Stimulated activated CD4-positive, alpha-beta T cell treated with anti-CD3 and anti-CD28 coated beads, Interleukin-12 subunit alpha, Interleukin-12 subunit beta, amount 100 ng/mL, for 24 hours (primary cell): ENCODE measurements at places on chromosomes 4 and X.

DNA sequence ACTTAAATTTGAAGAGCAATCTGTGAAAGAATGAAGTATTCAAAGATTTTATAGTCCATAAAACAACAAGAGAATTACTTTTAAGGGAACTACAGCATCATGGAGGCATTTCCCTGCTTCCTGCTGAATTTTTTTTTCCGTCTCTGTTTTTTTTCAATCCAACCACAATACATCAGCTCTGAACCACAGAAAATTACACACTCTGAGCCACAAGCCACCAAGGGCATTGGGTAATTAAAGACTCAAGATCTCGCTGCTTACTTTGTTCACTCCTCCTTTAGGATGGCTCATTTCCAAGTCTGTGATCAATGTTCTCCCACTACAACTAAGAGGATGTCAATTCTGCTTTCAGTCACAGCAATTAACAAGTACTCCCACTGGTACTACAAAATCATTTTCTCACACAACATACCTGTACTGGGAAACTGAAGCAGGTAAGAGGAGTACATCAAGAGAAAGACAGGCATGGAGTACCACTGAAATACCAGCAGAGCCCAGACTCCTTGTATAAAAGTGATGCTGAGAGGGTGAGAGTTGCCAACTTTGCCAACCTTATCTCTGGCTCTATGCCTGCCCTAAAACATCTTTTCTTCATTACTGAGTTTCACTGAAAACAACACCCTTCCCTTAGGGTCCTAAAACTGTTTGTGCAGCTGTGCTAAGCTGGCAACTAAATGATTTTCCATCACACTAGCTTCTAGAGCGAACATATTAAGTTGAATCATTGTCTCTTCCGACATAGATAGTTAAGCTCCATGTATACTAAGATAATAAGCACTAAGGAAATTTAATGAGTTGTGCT lies 105.8 kb upstream of the MAGEB18 start:
- no peak for DNase-seq

DNA sequence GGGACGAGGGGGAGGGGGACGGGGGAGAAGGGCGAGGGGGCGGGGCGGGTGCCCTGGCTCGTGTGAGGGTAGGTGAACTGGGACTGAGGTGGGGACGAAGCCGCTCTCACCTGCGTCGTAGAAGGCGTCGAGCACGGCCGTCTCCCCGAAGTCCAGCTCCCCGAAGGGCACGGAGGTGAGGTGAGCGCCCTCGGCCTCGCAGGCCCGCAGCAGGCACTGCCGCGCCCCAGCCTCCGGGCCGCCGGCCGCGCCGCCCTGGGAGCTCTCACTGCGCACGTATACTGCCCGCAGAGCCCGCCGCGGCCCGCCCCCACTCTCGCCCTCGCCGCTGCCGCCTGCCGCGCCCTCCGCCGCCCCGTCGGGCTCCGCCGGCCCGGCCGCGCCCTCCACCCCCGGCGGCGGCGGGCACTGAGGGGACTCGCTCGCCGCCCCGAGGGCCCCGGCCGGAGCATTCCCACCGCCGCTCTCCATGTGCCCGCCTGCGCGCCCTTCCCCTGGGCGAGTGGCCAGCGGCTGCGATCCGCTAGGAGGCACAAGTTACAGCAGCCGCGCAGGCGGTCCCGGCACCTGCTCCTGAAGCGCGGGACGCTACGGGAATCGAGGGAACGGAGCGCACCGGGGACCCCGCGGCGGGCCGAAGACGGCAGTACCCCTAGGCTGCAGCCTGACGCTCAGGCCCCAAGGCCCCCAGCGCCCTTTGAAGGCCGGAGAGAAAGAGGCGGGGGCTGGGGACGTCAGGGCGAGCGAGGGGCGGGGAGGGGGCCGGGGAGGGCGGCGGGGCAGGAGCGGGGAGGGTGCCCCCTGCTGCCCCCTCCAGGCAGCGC lies at the start of gene MAP3K15:
Gene MAP3K15, minus strand, starts transcription at position 718 of the 824 bp plus-strand sequence. Its CDS starts 247 bp downstream, at position 471.
- DNase-seq: peak; percentile 15

- DNase-seq: no peak
Observed at GRCh38 chrX:114065577-114066223, 518.2 kb upstream of the HTR2C start.

DNA sequence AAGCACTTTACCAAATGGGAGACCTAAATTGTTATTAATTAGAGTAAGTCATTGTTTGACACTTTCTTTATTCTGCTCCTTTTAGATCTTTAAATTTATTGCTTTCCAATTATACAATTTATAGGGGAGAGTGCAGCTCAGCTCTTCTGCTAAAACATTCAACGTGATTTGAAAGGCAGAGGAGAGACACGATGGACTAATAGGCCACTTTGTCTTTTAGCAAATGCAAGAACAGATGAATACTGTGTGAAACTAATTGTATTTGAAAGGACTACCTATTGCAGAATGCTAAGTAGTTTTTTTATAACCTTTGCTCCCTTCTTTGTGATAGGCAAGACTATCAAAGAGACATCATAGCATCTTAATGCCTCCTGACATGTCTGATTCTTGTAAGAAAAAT lies 320.4 kb upstream of the KLF3 start:
- DNase-seq: no peak

- no peak for DNase-seq
Observed at GRCh38 chr4:8331575-8331955, 62.0 kb downstream of the HTRA3 start.

- no peak for DNase-seq
Observed at GRCh38 chr4:137851435-137851834, 319.1 kb upstream of the PCDH18 start.

DNA sequence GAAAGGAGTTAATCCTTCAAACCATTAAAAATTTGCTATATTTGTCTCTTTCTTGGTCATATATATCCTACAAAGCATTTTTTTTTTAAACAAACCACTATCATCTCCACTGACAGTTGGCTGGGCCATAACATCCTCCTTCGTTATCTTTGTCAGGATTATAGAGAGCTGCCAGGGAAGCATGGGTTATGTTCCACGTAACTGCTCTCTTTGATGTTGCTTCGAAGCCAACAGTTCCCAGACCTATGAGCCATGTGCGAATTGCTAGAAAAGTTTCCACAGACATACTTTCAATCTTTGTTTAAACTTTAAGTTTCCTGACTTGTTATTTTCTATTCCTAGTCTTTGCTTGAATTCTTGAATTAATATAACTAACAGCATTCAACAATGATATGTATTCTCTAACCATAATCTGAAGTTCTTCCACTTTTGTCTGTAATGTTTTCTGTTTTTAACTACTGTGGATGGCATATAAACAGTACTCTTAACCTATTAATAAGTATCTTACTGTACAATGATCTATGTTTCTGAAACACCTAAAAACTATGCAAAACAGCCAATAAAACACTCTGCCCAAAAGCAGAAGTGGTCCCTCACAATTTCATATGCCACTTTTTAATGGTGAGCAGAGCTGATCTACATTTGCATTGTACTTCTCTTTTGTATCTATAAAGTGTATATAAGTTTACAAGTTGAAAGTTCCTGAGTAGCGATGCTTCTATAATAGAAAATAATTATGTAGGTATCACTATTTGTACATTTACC lies 37.9 kb downstream of the EREG start:
- DNase-seq: no peak

DNA sequence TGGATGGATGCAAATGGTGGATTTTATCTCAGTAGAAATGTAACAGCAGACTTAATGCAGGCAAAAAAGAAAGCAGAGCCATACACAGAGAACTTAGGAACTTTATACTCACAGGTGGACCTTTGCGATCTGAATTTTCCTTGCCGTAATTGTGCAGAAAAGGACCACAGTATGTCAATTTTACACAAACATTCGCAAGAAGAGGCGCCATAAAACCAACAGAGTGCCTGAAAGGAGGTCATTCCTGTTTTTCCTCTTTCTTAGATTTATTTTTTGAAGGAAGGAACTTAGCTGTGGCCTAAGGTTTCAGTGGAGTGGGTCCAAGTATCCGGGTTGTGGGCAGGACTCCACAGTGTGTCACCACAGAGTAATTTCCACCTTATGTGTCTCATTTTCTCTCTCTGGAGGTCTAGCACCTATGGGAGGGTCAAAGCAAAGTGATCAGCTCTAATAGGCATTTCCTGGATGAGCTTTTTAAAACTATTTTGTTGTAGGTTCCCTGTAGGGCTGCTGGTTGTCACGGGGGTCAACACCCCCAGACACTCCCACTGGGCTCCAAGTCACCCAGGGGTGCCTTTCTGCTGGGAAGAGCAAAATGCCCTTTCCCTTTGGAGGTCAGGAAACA lies 24.7 kb upstream of the PBDC1 start:
- DNase-seq: no peak

DNA sequence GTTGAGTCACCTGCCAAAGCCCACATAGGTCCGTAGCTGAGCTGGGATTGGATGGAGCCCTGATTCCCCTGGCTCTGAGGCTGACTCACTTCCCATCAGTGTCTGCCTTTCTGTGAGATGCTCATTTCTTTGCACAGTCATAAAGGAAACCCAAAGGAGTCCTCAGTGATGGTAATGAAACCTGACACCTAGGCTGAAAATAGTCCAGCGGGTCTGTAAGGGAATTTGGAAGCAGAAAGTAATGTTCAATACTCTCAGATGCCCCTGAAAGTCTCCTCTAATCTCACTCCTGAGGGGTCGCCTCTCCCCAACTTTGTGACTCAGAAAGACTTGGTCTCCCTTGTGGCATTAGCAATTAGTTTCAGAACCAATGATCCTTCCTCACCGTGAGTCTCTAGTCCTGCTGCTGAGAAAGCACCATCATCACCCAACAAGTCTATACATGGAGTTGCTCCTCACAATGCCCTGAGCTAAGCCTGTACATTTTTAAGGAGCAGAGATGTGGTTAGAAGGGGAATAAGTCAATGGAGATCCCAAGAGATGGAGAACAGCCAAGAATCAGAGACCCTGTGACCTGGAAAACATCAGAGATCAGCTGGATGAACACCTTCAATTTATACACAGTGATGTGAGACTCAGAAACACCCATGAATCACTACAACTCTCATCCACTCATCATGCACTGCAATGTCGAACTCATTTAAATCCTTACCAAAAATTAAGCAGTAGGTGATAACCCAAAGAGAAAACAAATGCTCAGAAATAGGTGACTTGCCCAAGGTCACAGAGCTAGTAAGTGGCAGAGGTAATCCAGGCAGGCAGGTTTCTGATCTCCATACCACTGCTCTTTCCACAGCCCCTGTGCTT lies 219.0 kb upstream of the CPEB2 start:
- DNase-seq: peak; percentile 14

DNA sequence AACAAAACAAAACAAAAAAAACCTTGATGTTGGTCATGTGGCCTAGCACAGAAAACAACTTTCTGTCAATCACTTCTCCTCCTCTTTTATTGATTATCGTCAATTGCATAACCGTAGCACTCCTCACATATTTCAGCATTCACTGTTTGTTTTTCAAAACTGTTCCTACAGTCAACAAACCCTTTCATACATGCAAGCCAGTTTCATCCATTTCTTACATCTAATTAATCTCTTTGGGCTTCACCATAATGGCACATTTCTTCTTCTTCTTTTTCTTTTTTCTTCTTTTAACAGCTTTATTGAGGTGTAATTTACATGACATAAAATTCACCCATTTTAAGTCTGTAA lies 246.9 kb downstream of the PTTG2 start:
- no peak for DNase-seq

GRCh38 chr4:141102367-141102766 lies 30.9 kb downstream of the RNF150 start:
- no peak for DNase-seq

- no peak for DNase-seq
Observed at GRCh38 chrX:21662761-21663160, 4.6 kb upstream of the KLHL34 start.

DNA sequence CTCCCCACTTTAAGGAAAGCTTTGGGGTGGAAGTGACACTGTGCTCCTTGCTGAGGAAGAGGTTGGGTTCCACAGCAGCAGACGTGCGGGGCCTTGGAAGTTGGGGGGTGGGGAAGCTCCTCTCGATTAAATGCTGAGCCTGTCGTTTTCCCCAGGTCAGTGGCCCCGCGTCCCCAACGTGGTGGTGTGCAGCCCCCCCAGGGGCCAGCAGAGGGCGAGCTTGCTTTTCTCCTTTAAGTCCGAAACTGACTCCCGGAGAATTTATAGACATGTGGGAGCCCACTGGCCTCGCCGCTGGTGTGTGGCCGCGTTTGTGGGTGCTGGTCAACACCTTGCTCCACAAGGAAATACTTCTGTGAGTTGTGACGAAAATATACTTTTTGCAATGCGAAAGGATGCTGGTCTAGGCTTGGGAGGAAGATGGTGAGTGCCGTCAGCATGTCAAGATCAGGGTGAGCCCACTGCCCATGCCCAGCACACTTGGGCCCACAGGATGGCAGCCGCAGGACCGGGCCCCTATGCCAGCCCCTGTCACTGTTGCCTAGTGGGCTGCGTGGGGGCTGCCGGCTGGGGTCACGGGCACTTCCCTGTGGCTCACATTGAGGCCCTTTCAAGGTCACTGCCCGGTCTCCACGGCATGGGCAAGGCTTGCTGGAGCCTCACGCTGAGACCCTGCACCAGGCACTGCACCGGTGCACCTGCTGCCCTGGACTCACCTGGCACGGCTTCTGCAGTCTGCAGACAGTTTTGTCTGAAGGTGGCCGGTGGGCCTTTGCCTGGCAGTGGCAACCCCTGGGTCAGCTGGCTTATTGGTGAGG lies 9.4 kb downstream of the UVSSA start:
- peak; percentile 42 for DNase-seq

- DNase-seq: no peak
Observed at GRCh38 chr4:10765386-10765785, 80.8 kb upstream of the CLNK start.

DNA sequence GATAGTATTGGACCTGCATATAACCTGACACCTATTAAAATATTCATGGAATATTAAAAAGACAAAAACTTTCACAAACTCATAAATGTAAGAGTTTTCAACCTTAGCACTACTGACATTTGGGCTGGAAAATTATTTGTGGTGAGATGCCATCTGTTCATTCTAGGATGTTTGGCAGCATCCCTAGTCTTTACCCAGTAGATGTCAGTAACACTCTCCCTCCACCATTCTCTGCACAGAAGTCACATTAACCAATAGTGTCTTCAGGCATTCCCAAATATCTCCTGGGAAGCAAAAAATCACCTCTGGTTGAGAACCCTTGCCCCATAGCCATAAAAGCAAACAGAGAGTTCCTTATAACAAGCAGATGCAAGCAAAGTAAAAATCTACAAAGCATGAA lies 41.4 kb upstream of the NDST4 start:
- DNase-seq: no peak

DNA sequence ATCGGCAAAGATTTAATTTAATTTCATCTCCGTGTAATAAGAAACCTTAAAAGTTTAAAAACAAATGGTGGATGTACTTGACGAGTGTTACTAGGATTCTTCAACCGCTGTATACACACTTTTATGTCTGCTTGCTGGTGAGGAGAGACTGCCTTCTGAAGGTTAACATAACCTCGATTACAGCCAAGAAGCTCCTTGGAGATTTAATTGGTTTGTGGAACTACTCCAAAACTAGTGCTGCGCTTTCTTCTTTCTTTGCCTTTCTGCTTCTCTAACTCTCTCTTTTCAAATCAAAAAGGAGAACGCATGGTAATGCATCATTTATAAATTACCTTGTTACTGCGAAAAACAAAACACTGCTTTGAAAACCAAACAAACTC lies 109.0 kb downstream of the ANTXR2 start:
- no peak for DNase-seq

DNA sequence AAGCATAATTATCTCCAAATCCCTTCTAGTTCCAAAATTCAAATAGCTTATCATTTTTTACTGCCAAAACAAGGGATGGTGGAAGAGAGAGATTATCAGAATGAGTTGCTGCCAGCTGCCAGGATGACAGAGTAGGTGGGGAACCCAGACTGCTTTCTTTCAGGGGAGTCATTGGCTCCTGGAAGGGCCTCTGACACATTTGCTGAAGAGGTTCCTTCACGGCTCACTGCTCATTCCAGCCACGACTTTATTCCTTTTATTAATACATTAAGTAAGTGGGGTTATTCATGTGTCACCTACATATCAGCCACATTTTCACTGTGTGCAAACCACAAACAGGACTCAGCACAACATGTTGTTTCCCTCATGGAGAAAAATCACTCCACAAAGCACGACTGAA lies 12.7 kb upstream of the SMIM43 start:
- DNase-seq: no peak
